Keratinocyte (primary cell): ENCODE measurements at places on chromosomes 2 and 18.

DNA sequence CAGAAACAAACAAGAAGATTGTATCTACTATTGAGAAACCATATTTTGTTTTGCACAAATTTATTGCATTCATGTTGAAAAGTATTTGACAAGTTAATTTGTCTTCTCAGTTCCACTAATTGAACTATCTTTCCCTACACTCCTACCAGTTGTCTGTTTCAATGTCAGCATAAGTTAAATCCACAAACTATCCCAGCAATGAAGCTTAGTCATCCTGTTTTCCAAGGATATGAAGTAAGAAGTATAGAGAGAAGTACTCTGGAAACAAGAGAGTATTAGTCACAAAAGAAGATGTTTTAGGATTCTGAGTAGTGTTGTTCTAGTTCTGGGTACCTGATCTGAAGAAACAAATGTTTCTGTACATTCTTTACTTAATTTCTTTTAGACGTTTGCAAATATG, 261.6 kb upstream of the ZNF804A start:
- no peak for DNase-seq

- no peak for DNase-seq
Observed at GRCh38 chr18:59357928-59358327, 1.1 kb downstream of the LMAN1 start.

GRCh38 chr18:32577561-32577960, 106.9 kb upstream of the GAREM1 start:
- no peak for DNase-seq

- no peak for DNase-seq
Observed at GRCh38 chr2:238501311-238501710, 74.6 kb downstream of the ASB1 start.

GRCh38 chr2:66578054-66578686, 143.2 kb downstream of the MEIS1 start:
- no peak for DNase-seq

GRCh38 chr2:66101206-66101605, 333.7 kb upstream of the MEIS1 start:
- DNase-seq = no peak

DNA sequence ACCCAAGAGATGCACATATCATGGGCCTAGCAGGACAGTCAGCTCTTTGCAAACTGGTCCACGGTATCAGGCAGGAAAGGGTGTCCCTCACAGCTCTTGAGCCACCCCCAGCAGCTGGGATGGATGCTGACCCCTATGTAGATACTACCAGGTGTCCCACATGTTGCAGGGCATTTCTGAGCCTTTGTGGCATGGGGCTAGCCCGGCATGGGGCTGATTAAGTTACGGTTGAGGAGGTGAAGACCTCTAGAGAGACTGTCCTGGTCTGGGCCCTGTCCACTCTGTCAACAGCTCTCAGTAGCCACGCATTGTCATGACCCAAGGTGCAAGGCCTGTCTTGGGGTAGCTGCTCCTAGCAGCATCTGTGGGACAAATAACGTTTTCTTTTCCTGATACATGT, 6.7 kb downstream of the LDLRAD4 start:
- no peak for DNase-seq

DNA sequence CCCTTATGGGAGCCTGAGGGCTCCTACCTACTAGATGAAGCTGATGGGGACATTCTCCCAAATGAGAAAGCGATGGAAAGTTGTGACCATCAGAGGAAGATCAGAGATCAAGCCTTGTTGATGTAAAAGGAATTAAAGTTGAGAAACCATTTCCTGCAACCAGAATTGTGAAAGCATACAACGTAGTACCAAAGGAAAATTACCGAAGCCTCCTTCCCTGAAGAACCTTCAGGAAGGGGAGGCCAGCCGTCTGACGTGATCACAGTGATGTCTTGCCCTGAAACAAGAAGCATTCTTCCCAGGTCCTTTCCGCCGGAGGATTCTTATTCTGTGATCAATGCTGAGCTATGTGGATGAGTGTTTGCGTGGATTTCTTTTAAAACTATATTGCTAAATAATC, 211.6 kb upstream of the TNP1 start:
- no peak for DNase-seq

GRCh38 chr2:186590350-186590758, 498 bp downstream of the ITGAV start:
- DNase-seq = no peak

DNA sequence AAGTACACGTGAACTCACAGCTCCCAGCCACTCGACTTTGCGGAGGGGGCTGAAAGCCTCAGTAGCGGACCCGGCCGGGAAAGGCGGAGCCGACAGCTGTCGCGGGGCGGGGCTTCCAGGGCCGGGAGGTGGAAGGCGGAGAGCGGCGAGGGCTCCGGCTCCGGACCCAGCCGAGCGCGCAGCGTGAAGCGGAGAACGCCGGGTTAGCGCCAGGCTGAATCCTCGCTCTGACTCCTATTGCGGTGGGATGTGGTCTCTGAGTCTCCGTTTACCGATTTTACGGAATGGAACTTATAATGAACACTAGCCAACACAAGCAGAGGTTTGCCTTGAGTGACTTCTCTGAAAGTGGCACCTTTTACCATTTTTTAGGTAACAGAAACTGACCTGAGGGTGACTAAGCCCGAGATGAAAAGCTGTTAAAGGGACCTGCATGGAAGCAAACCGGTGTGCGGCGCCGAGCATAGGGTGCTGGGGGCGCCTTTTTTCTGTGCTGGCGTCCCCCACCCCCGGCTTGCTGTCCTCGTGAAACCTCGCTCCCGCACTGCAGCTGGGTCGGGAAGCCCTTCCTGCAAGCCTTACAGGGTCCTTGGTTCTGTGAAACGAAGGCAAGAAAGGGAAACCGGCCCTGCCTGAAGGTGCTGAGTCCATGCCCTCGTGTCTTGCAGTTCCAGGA, 72.9 kb downstream of the EN1 start:
- no peak for DNase-seq

DNA sequence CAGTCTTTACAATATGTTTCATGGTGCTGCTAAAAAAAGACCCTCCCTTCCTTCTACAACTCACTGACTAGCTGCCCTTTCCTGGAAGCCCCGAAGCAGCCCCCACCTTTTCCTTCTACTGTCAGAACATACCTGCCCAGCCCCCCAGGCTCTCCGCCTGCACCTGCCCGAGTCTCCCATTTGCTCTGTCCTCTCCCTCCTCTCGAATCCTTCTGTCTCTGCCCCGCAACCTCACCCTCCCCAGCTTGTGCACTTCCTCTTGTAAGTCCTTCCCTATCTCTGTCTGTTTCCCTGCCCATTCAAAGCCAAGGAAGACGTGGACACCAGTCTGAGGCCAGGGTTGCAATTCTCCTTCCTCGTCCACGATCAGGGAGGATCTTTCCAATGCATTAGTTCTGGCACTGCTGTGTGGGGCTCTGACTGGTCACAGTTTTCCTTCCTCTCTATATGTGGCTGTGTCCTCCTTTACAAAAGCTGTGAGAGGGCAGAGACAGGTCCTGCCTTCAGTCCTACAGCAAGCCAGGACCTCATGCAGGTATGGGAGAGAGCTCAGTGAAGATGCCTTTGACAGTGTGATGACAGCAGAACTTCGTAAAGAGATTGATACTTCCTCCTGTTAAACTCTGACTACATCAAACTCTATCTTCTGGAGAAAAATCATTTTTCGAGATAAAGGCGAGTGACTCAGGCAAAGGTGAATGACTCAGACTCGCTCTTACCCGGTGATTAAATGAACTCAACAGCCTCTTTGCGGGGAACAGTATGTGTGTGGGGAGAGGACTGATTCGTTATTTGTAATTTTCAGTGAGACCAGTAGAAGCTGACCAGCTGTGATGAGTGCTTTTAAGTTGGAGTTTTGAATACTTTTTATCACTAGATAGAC, 14.2 kb downstream of the TNFRSF11A start:
- peak; percentile 25 for DNase-seq

DNA sequence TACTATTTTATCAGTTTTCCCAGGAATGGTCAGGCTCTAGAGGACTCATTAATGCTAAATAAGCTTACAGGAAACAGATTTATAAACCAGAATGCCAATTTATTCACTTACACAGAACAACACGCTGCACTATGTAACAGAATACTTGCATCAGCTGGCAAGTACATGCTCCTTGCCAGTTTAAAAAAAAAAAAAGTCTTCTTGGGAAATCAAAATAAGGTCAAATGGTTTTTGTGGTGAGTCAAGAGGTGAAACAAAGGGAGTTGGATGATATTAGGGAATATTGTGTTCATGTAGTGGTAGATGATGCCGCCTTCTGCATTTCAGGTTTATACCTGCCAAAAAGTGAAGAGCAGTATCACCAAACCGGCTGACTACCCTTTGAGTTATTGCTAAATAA, 1322.1 kb upstream of the ZEB2 start:
- DNase-seq = no peak

DNA sequence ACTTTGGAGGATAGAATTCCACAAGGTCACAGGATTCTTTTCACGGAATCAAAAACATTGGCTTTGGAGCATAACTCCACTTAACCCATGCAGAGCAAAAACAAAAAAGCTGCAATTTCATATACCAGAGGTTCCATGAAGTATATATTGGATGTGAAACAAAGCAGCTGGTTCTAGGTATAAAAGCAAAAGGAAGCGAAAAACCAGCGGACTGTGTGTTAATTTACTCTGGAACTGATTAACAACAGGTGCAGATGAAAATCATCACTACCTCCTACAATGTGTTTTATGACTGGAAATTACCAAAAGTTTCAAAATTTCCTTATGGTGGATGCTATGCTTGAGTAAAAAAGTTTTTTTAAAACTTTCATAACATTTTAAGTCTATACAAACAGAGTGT, 54.4 kb upstream of the LINC00305 start:
- DNase-seq = no peak

DNA sequence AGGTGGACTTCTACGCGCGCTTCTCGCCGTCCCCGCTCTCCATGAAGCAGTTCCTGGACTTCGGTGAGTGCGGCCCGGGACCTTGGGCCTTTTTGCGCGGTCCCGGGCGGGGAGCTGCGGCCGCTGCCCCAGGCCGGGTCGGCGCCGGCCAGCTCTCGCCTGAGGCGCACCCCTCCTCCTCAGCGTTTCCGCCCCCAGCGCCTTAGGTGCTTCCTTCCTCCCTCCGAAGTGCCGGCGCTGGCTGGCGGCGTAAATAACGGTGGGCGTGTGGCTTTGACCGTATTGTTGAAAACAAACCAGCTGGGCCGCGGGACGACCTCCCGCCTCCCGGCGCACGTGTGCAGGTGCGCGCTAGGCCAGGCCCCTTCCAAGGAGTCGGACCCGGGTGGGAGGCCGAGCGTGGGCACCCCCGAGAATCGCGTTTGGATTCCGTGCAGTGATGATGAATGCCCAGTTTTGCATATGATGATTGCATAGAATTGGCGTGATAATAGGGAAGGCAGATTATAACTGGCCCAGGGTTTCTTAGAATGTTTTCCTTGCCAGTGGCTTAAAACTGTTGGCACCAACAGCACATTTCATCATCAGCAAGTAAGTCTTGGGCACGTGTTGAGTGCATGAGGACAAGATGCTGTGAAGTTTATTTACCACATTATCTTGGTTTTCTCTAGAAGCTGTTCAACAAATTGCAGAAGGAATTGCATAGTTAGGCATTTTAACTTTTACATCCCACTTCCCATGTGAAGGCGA, 569 bp downstream of the PDK1 start:
- no peak for DNase-seq

DNA sequence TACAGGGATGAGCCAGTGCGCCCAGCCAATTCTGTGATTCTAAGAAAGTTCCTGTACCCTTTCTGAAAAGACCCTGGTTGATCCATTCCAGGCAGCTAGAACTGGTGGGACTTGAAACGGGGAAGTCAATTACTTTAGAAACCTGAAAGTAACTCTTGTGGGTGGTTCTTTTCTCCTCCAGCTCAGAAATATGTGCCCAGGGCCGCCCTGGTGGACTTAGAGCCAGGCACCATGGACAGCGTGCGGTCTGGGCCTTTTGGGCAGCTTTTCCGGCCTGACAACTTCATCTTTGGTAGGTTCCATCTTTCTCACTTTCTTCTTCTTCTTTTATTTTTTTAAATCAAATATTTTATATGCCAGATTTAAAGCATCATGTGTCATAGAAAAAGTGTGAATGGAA, 2.7 kb downstream of the TUBB6 start:
- no peak for DNase-seq

GRCh38 chr2:20624156-20624883, 26.6 kb downstream of the HS1BP3 start:
- no peak for DNase-seq

GRCh38 chr2:148926981-148927401, 52.0 kb downstream of the KIF5C start:
- no peak for DNase-seq
